Sigmoid colon (tissue), 7 donors: ENCODE measurements at places on chromosomes 3 and 15. TPM values are rescaled to one million over a fixed set of nuclear protein-coding genes. Genes with fewer than 3 reads are reported as not detected.

Gene GOLGA6L4
- 5.0 TPM for total RNA-seq

Gene TM4SF18
- 6.4 TPM for total RNA-seq

Gene REC114
- total RNA-seq, result not detected

Gene CHST2
- 4.4 TPM for total RNA-seq

Gene LTK
- total RNA-seq, result 1.8 TPM

Gene PLS1
- 1.2 TPM for total RNA-seq

Gene PLA2G4B
- 5.3 TPM for total RNA-seq

Gene UROC1
- total RNA-seq, result not detected

Gene FOXL2NB
- total RNA-seq, result not detected

Gene RYR3
- total RNA-seq, result 29.1 TPM

Gene IQCF5
- total RNA-seq, result not detected

DNA sequence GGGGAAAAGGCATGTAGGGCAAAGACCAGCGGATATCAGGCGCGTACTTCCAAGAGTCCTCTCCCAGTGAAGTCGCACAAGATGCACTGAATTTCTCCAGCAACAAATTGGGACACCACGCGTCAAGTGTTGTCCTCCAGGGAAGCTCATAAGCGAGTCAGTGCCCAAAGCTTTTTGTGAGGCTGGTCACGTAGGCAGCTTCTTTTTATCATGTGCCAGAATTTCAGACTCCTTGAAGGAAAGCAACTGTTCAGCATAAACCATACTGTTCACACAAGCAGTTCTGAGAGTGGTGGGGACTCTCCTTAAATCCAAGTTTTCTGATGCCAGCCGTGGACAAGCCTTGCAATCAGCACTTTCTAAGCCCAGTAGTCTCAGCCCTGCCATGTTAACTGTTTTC is 10.1 kb upstream of the FSTL1 start:
- no peak for DNase-seq

DNA sequence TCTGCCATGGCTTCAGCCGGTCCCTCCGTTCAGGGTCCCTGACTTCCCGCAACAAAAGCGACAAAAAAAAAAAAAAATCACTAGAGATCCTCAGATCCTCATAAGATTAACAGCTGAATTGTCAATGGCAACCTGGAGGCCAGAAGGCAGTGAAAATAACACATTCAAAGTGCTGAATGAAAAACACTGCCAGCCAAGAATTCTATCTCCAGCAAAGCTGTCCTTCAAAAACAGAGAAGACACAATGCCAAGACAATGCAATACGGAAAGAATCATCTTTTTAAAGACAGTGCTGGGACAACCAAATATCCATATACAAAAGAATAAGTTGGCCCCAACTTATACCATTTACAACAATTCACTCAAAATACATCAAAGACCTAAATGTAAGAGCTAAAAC is 21.6 kb downstream of the MTHFS start:
- DNase-seq, result no peak

- DNase-seq, result no peak
These were observed 192.5 kb downstream of the SHQ1 start for GRCh38 chr3:72655723-72656122.

GRCh38 chr3:166471074-166471767 is 634.0 kb upstream of the BCHE start:
- DNase-seq, result no peak

- DNase-seq, result no peak
These were observed 45.0 kb downstream of the CCR1 start for GRCh38 chr3:46162975-46163555.

DNA sequence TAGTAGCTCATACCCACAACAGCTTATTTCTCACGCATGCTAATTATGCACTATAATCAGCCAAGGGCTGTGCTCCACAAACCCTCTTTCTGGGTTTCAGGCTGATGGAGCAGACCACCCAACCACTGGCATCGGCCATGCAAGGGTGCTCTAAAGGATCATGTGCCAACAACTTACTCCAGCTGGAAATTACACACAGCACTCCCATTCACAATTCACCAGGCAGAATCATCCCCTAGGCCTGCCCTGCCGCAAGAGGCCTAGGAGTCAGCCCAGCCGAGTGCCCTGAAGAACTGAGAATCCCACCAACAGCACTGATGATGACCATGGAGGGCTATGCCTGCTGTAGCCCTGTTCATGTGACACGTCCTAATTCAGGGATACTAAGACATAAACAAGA is 216.2 kb upstream of the CHRNA7 start:
- DNase-seq, result no peak

- DNase-seq, result no peak
These were observed 277.6 kb upstream of the CFAP20DC start for GRCh38 chr3:59327376-59327808.

DNA sequence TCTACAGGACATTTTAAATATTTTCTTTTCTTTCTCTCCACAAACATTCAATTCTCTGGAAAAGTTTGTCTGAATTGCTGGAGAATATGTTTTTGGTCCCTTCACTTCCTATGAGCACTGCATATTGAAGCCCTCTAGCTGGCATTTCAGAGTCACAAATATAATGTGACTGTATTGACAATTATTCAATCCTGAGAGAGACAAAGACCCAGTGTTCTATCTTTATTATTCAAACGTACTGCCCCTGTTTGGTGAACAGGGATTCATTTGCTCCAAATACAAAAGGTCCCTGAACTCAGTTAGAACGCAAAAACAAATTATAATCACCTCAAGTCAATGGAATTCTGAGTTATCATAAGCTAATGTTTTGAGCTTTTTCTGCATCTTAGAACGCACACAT is 173.1 kb upstream of the CDIN1 start:
- no peak for DNase-seq

DNA sequence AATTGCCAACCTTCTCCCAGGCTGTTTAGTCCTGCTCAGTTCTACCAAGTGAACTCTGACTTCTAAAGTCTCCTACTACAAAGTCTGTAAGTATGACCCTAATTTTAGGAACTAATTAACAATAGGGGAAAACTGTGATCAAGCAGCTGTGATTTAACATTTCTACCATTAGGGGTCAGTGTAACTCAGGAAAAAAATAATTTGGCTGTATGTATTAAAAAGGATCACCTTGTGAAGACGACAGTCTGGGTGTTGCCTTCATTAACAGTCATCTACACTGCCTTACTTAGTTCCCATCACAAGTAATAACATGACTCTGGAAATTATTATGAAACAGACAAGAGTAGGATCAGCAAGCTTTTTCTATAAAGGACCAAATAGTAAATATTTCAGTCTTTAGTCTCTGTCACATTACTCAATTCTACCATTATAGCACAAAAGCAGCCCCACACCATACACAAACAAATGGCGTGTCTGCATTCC is 4.2 kb upstream of the NPHP3 start:
- no peak for DNase-seq

DNA sequence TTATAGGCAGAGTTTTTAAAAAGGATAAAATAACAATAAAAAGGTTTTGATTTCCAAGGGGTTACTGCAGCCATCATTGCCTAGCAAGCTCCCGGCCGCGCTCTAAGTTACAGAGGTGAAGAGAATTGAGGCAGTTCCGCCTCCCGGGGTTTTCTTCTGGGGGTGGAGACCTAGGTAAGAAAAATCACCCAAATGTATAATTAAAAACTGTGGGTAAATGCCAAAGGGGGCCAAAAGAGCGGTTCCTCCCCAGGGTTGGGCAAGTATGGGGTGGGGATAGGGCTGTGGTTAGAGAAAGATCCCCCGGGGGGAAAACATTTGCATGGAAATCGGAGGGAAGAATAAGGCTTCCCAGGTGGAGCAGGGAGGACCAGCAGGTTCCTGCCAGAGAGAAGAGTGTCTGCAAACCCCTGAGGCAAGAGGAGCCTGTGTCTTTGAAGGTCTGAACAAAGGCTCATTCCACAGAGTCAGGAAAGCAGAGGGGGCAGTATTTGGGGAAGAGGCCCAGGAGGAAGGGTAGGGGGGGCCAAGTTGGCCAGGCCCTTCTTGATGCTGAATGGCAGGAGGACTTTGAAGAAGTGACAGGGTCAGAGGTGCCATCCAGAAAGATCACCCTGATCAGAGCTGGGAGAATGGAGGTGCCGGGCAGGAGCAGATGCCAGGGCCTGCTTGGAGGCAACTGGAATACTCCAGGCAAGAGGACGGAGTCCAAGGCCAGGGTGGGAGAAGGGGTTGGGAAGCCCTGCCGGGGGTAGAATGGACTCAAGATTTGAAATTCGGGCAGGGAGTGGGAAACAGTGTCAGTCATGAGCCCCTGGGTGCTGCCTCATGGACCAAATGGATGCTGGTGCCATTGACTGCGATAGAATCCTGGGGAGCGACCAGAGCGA is 152.9 kb upstream of the RGMA start:
- DNase-seq, result no peak

- DNase-seq, result no peak
These were observed 152.3 kb downstream of the ITPR1 start for GRCh38 chr3:4645468-4645867.

DNA sequence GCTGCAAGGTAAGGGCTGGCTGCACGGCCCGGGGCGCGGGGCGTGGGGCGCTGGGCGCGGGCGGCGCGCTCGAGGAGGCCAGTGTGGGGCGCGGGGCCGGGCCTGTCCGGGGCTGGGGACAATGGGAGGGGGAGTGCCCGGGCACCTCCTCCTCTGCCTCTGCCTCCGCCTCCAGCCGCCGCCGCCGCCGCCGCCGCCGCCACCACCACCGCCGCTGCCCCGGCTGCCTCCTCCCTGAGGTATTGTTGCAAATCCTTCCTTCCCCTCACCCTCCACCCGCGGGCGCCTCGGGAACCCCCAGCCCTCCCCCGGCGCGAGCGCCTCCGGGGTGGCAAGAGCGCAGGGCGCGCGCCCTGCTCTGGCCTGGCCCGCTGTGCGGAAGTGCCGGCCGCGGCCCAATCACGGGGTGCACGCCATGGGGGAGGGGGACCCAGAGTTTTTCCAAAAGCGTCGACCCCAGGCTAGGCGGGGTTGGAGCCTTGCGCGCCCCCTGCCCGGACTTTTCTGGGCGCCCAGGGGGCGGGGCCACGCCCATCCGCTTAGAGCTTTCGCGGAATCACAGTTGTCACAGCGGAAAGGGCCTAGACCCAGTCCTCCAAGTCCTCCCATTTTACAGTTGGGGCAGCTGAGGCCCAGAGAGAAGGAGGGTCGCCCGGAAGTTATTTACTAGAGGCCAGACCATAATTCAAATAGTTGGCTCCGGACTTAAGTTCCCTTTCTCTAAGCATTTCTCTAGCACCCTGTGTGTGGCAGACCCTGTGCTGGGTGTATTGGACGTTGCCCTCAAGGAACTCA is at the start of gene LPP:
Gene LPP, plus strand, starts transcription at position 144 of the 795 bp plus-strand sequence. CDS start 251,964 bp downstream, outside the sequence.
- DNase-seq, result peak; percentile 92

- DNase-seq, result no peak
These were observed 433.7 kb downstream of the MAGI1 start for GRCh38 chr3:65604863-65605526.

GRCh38 chr3:171566803-171567422 is 106.7 kb upstream of the TNIK start:
- no peak for DNase-seq

GRCh38 chr15:39165020-39165706 is 415.7 kb upstream of the THBS1 start:
- no peak for DNase-seq

- DNase-seq, result no peak
These were observed 31.1 kb upstream of the RYR3 start for GRCh38 chr15:33279613-33280205.

DNA sequence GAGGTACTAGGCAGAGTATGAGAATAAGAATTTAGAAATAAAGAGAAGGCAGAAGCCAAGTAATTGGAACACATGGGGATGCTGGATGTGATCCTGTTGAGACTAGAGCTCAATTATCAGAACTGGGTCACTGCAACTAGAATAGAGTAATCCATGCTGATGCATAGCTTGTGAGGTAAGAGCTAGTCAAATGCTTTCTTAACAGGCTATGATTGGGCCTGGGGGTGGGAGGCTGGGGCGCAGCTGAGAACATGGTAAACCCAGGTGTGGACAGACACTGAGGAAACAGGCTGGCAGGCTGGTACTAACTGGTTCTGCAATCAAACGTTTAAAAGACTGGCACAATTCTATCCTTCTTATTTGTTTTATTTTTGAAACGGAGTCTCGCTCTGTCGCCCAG is 50.5 kb upstream of the LRRFIP2 start:
- no peak for DNase-seq

DNA sequence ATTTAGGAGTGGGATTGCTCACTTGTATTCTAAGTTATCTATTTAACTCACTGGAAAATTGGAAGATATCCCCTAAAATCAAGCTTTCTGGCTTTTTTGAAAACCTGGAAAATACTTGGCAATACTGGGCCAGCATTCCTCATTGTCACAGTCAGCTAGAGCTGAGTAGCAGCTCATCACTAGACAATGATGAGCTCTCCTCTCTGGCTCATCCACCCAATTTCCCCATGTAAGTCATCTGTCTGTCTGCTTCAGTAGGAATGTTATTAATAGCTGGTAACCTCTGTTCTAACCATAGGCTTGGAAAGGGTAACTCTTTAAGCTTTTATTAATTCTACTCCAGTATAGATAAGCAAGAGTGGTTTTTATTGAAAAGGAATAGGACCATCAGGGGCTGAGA is 39.7 kb upstream of the PIK3R4 start:
- no peak for DNase-seq

DNA sequence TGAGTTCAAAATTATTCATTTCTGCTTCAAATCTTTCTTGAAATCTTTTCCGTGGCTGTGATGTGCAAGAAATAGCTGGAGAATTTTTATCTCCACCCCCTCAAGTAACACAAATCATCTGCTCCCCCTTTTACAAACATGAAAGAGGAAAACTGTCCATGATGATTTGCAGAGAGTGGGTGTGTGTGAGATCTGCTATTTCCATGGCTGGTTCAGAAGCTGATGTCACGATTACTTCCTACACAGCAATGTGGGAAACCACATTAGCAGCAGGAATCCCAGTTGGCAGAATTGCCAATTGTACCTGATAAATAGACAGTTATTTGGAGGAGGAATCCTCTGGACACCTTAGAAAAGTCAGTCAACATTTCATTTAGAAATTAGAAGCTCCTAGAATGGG is 75.2 kb upstream of the GRM7 start:
- DNase-seq, result no peak

- DNase-seq, result no peak
These were observed 151.9 kb downstream of the CADPS start for GRCh38 chr3:62723166-62723913.

DNA sequence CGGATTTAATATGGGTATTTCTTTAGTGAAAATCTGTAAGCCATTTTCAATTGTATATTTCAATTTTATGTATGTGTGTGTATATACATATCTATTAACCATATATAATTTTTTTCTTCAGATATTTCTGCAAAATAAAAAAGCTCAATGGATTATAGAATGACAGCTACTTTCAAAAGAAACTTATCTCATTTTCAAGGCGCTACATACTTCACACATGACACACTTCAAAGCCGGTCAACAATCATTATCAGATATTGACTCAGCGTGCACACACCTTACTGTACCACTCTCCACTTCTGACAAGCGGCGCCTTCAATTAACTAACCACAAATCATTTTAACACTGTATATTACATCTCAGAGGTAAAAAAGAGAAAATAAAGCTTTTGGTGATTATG is 39.6 kb downstream of the ATP13A3 start:
- DNase-seq, result no peak

DNA sequence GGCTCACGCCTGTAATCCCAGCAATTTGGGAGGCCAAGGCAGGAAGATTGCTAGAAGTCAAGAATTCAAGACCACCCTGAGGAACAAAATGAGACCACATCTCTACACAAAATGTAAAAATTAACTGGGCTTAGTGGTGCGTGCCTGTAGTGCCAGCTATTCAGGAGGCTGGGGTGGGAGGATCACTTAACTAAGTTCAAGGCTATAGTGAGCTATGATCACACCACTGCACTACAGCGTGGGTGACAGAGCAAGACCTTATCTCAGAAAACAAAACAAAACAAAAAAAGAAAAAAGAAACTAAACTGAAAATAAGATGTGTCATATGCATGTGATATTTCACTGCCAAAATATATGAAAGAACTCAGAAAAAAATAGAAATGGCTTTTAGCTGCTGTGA is 243.3 kb upstream of the CCDC54 start:
- no peak for DNase-seq
